ENCODE measurements at places on chromosomes 12 and 14.

DNA sequence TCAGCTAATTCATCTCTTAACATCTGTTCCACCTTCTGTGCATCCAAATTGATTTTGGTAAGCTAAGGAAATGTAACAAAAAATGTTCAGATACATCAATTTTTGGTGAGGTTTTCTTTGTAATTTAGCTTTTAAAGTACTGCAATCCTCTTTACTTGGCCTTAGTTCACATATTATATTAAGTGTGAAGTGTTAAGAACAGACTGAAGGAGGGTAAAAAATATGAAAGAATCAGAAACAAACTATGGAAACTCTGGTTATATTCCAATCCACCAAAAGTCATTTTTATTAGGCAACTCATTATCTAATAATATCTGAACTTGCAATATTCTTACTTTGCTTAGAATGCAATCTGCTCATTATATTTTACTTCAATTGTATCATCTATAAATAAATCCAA, 49.1 kb downstream of the CEP290 start:
- no peak for DNase-seq

DNA sequence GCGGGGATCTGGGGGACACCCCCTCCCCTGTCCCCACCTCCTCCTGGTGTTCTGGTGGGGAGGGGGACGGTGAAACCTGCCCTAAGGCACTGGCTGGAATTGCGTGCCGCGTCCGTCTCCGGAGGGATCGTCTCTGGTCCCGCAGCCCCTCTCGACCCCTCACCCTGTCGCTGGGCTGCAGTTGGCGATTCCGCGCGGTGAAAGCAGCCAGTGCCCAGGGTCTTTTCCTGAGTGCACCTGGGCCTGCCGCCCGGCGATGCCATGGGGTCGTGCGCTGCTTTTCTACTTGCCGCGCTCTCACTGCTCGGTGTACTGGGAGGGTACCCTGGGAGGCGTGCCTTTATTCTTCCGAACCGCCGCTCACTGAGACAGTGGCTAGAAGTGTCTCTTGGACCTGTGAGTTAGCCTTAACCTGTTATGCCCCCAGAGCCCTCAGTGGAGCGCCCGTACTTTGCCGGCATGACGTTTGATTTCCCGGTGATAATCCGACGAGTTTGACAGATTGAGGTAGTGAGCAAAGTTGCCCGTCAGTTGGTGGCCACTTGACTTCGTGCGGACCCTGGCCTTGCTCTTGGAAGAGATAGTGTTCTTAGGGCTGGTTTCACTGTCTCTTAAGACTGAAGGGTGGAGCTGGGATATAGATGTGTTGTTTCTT, 788 bp downstream of the SFSWAP start:
- DNase-seq, result no peak

DNA sequence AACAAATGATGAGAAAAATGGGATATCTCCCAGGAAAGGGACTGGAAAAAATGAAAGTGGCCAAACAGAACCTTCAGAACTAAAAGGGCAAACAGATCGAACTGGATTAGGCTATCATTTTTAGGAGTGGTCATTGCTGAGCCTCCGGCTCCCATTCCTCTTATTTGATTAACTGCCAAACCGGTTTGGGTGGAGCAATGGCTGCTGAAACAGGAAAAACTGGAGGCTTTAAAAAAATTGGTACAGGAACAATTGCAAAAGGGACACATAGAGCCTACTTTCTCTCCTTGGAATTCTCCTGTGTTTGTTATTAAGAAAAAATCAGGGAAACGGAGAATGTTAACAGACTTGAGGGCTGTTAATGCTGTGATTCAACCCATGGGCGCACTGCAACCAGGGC, 49.7 kb downstream of the TNFAIP2 start:
- no peak for DNase-seq

DNA sequence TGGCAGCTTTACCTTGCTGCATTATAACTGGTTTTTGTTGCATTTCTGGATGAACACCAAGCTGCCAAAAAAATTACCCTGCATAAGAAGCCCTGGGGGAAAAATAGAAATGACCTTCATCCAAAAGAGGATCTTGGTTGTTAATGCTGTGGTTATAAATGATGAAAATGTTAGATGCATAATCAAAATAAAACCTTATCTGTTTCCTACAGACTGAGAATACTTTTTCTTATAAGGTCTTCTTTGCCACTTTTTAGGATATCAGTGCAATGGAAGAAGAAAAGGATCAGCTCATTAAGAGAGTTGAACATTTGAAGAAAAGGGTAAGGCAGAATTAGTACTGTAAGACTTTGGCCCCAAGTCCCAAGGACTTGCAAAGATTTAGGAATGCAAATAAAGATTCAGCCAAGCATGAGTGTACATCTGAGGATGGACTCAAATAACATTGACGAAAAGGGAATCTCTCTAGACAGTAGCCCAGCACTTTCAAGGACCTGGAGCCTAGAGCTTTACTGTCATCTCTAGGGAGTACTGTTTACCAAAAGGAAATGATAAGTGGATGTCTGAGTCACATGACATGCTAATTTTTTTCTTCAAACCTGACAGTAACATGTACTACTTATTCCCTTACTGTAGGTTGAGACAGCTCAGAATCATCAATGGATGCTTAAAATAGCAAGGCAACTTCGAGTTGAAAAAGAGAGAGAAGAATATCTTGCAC, 10.7 kb downstream of the IFT81 start:
- DNase-seq, result no peak

- no peak for DNase-seq
Observed at GRCh38 chr12:95881331-95881955, 22.7 kb downstream of the SNRPF start.

DNA sequence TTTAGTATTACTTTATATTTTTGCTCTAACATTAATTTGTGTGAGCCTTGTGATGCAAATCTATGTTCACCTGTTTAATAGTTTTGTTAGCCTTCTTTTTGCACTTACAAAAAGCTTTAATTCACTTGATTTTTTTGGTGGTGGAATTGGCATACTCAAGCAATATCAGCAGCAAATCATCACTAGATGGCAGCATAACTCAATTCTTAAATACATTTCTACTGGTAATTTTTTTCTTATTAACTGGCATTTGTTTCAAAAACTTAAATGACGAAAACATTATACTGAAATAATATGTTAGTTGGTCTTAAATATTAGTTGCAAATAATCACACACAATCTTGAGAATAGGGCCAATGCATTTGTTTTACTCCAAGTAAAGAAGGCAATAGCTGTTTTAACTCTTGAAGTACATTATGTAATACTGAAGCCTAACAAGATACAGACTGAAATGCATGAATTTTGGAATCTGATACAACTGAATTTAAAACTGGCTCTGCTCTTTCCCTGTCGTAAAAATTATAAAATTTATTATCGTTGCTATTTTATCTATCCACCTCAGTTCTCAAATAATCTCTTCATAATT, 151.5 kb downstream of the ATXN7L3B start:
- DNase-seq, result no peak
